Suprapubic skin (tissue), 4 donors: ENCODE measurements at places on chromosomes 4 and X. TPM values are rescaled to one million over a fixed set of nuclear protein-coding genes. Genes with fewer than 3 reads are reported as not detected.

MID1 gene
- 5.2 TPM for total RNA-seq

RNF128 gene
- total RNA-seq = 15.4 TPM

CPZ gene
- total RNA-seq = 0.32 TPM

TRO gene
- total RNA-seq = 1.0 TPM

GRIA3 gene
- total RNA-seq = 0.29 TPM

MAGEE2 gene
- 0.52 TPM for total RNA-seq

GPRASP3 gene
- 3.0 TPM for total RNA-seq

GPM6B gene
- 21.7 TPM for total RNA-seq

CTAG1A gene
- total RNA-seq = not detected

SRPK3 gene
- total RNA-seq = 0.42 TPM

PABPC1L2A gene
- not detected for total RNA-seq

MOSPD2 gene
- 56.8 TPM for total RNA-seq

PSAPL1 gene
- 160 TPM for total RNA-seq
